ENCODE measurements at places on chromosomes 6 and 20.

DNA sequence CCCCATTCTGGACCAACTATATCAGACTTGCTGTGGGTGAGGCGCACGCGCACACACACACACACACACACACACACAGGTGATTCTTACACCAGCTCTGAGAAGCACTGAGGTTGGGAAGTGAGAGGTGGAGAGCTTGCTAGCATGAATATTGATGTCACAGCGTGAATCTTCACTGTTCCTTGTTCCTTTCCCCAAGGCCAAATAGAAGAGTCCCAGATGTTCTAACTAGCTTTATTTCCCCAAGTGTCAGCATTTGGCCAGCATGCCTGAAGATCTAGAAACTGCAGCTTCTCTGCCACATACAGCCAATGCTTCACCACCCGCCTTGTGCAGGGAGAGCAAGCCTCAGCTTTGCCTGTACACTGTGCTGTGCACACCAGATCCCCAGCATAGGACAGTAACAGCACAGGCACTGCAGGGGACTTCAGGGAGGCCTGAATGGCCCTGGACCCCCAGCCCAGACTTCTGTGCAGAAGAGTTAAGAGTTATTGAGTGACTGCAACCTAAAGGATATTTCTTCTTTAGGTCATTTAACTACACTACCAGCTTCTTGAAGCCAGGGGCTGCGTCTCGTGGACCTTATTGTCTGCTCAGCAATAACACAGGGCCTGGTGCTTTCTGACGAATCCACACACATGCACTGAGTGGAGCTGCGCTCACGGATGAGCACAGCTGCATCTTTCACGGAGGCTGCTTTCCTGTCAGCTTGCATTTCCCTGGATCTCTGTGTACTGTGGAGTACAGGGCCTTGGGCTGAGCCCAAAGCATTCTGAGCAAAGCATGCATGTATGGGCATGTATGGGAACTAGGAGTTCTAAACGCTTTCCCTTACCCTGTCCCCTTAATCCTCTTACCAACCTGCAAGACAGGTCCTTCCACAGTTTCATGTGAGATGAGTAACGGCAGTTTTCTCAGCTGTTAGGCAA is 13.9 kb upstream of the CD93 start:
- no peak for DNase-seq

DNA sequence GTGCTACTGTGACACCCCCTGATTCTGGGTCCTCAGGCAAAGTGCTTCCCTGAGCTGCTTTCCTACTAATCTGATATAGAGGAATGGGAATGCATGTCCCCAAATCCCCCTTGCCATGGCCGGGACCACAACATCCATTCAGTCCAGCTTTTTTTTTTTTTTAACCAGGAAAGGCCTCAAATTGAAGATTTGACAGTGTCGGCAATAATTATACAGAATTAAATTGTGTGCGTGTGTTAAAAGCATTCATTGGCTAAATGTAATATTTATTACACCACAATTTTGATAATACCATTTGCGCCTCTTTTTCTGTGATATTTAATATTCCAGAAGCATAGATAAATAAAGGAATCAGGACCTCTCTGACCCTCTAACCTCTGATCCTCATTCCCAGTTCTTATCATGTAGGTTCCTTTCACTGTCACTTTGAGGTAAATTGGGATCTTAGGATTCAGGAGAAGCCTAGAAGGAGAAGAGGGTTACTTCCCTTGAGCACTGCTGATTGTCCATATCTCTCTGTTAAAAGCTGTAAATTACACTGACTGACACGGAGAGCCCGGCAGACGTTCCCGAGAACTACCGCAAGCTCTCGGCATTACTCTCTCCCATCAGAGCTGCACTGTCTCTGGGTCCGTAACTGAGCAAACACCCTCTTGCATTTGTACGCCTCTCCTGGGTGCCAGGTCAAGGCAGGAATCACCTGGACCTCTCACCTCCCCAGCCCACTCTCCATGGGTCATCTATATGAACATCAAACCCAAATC is 29.4 kb upstream of the MAFB start:
- DNase-seq = no peak

- DNase-seq = no peak
Observed at GRCh38 chr20:6439737-6440442, 317.1 kb upstream of the FERMT1 start.

GRCh38 chr20:37903317-37904007 is 535 bp downstream of the VSTM2L start:
- DNase-seq = no peak

DNA sequence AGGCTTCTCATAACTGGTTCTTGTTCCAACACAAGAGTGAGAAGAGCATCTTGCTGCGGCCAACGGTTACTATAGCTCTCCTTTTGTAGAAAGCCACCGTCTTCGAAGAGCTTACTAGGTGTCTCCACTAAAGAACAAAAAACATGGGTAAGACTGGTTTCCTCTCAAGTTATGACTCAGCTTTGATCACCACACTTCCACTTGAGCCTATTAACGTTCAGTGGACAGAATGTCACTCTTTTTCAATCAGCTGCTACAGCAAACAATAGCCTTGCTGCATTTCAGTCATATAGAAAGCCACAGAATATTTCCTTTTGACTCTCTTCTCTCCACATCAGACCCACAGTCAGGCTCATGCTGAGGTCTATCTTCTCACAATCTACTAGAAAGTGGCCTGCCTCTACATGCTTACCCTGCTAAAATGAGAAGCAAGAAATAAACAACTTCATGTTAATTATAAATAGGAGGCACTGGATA is 243.5 kb upstream of the PREP start:
- DNase-seq = no peak

- no peak for DNase-seq
Observed at GRCh38 chr6:37407948-37408347, 25.1 kb upstream of the CMTR1 start.

DNA sequence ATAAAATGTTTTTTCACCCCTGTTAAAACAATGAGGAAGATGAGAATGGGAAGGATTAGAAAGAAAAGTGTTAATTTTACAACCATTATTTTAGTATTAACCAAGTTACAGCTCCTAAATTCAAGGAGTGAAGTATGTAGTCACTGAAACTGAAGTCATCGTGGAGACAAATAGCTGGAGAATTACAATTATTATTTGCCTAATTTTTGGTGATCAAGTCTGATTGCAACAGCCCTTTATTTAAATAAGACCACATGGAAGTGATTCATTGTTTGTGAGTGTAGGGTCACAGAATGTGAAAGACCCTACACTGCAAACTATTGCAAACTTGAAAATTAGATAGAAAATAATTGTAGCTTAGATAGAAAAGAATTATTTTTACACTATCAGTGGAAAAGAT is 292.4 kb downstream of the CENPW start:
- no peak for DNase-seq

DNA sequence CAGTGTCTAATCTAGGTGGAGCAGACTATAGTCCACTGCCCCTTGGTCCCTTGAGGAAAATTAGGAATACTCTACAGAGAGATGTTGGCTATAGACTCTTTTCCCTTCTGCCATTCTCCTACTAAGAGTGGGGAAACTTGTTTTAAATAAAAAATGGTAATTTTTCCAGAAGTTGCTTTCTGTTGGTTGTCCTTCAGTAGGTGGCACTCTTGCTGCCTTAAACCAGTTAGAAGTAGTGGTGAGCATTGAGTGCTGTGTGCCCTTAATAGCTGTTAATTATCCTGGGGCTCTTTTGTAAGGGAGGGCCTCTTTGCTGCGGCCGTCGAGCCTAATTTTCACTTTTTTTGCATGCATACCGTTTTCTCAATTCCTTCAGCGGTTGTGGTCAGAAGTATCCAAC is 2.8 kb downstream of the CMTR1 start:
- DNase-seq = no peak

GRCh38 chr20:10336959-10337729 is 96.9 kb downstream of the MKKS start:
- DNase-seq = no peak

DNA sequence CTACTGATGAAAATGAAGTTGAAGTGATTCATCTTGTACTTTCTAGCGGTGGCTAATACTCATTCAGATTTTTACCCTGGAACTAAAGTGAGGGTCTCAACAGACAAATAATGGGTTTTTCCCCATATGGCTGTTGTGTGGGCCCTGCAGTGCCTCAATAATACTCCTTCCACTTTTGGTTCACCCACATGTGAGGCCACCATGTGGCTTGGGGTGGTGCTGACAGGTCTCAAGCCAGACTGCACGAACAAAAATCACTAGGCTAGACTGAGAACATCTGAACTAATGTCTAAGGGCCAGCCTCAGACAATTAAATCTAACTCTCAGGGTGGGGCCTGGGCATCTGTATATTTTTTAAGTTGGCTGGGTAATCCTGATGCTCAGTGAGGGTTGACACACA is 7.9 kb upstream of the COL12A1 start:
- no peak for DNase-seq

DNA sequence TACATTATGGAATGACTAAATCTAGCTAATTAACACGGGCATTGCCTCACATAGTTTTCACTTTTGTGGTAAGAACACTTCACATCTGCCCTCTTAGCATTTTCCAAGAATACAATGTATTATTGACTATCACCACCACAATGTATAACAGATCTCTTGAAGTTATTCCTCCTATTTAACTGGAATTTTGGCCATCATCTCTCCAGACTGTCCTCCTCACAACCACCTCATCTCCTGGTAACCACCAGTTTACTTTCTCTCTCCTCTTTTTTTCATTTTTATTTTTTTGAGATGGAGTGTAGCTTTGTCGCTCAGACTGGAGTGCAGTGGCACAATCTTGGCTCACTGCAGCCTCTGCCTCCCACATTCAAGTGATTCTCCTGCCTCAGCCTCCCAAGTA is 8.2 kb upstream of the SHLD1 start:
- no peak for DNase-seq

DNA sequence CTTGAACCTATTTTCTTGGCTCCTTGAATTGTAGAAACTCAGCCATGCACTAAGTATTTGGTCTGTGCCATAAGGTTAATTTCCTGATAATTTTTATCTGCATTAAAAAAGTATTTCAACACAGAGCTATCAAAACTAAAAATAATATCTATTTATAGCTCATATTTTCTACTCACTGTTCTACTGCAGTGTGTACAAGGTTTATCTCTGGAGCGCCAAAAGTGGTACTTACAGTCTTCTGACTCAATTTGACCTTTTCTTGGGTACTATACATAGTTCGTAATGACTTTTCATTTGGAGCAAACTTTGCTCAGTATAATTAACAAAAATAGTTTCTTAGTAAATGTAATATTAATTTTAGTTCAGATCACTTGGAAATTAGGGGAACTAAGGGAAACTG is 69.2 kb downstream of the IRAK1BP1 start:
- DNase-seq = no peak

DNA sequence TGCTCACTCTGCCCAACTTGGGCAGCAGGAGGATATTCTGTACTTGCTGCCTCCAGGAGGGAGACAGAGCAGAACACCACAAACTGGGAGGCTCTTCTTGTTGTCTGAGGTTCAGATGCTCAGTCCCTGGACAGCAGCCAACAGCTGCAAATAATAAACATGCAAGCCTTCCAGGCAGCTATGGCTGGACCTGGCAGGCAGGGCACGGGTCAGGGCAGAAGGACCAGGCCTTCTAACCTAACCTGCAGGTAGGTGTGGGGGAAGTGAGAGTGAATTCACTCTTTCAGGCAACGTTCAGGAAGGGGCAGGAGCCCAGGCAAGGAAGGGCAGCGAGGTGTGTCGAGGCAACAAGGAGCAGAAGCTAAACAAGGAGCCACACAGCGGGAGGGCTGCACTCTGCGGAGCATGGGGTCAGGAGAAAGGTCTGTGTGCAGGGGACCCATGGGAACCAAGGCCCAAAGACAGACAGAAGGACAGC is 31.5 kb downstream of the NINL start:
- no peak for DNase-seq

- DNase-seq = no peak
Observed at GRCh38 chr6:109164331-109164730, 69.0 kb downstream of the CEP57L1 start.

- DNase-seq = no peak
Observed at GRCh38 chr6:52513464-52513863, 63.4 kb downstream of the TRAM2 start.

DNA sequence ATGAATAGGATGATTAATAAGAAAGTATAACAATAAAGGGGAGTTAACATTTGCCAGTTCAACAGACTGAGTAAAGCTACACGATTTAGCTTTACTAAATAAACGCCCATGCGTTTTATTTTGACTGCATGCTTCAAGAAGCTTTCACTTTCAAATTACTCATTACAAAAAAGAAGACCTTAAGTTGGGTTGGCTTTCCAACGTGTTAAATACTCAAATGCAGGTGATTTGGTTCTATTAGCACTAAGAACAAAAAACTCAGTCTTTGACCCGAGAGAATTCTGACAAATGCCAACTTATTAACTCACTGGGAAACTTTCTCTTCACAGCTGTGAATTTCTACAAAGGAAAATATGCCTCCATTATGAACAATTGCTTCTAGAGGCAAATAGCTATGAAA is 24.8 kb downstream of the RNF146 start:
- DNase-seq = no peak

- DNase-seq = no peak
Observed at GRCh38 chr6:40500227-40500626, 86.9 kb downstream of the LRFN2 start.

DNA sequence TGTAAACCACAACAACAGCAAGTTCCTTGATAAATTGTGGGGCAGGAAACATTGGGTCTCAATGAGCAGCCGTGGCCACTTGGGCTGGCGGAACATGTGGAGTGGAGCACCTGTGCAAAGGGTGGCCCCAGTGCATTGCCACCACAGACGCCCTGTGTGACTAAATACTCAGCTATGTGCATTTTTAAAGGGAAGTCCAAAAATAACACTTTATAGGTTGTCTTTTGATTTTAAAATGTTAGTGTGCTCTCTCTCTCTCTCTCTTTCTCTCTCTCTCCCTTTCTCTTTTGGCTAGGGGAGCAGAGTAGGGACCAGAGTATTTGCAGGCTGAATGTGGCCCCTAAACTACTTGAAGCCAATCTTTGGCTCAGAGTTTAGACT is 236.3 kb downstream of the BCAS1 start:
- no peak for DNase-seq

DNA sequence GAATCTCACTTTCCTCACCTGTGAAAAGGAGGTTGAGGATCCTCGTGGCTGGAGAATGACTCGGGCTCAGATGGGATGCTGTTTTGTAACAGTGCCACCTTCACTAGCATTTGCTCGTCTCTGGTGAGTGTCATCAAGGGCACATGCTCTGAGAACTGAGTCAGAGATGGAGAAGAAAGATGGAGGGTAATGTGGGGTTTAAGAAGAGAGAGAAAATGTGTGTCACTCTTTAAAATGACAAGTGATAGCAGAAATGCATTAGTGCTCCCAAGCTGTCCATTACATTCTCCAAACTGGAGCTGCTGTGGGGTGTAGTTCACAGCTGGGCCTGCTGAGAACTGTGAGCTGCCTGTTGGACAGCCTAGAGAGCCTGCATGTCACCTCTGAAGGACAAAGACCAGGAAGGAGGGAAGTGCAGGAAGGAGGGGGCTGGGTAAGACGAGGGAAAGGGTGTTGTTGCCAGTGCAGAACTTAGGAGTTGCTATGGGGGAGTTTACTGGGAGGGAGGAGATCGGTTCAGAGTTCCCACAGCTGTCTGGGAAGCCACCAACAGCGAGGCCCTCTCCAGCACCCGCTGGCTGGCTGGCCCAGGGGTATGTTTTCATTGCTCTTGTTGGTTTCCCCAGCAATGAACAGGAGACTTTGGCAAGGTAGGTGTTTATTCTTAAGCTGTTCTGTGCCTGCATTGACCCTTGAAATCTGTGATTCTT is 19.8 kb downstream of the GMPR start:
- DNase-seq = no peak

- DNase-seq = no peak
Observed at GRCh38 chr6:37381579-37381978, 27.8 kb downstream of the RNF8 start.

Measured in stimulated activated CD4-positive, alpha-beta T cell treated with anti-CD3 and anti-CD28 coated beads, Interleukin-15, amount 100 ng/mL, for 1 hour (primary cell).